ENCODE measurements at places on chromosomes 1 and 21. TPM values are rescaled to one million over a fixed set of nuclear protein-coding genes. Genes with fewer than 3 reads are reported as not detected.

HSD3B2 gene
- 0.83 TPM for total RNA-seq

RHBG gene
- 2.8 TPM for total RNA-seq

PADI3 gene
- not detected for total RNA-seq

PRAMEF12 gene
- not detected for total RNA-seq

RGS5 gene
- total RNA-seq = 10.1 TPM

PPT1 gene
- total RNA-seq = 14.0 TPM

SLC2A5 gene
- total RNA-seq = 0.35 TPM

ADCY10 gene
- total RNA-seq = 5.5 TPM

OR2T11 gene
- total RNA-seq = not detected

RBM15 gene
- 9.6 TPM for total RNA-seq

LCE2C gene
- not detected for total RNA-seq

LINGO4 gene
- 0.15 TPM for total RNA-seq

TMCC2 gene
- 0.33 TPM for total RNA-seq

TMEM82 gene
- total RNA-seq = 33.0 TPM

LENEP gene
- not detected for total RNA-seq

DMBX1 gene
- not detected for total RNA-seq

SHISA4 gene
- total RNA-seq = 4.4 TPM

FCER1G gene
- 13.4 TPM for total RNA-seq

B4GALT3 gene
- total RNA-seq = 9.1 TPM

BLACAT1 gene
- 0.08 TPM for total RNA-seq

CD1E gene
- total RNA-seq = not detected

ITLN2 gene
- total RNA-seq = not detected

S100A8 gene
- 23.7 TPM for total RNA-seq

SH2D1B gene
- total RNA-seq = 0.10 TPM

PLPPR5 gene
- not detected for total RNA-seq

FAM78B gene
- total RNA-seq = 2.0 TPM

TIE1 gene
- 8.5 TPM for total RNA-seq

DFFA gene
- total RNA-seq = 19.4 TPM

FCRLB gene
- 0.53 TPM for total RNA-seq

BCL2L15 gene
- 0.13 TPM for total RNA-seq

LMX1A gene
- not detected for total RNA-seq

TLCD4 gene
- total RNA-seq = 174 TPM

S100A9 gene
- 36.3 TPM for total RNA-seq

NTRK1 gene
- total RNA-seq = not detected

PPM1J gene
- total RNA-seq = 0.33 TPM

UMODL1 gene
- 0.18 TPM for total RNA-seq

LCE3D gene
- total RNA-seq = not detected

SLC44A3 gene
- 3.1 TPM for total RNA-seq

TMPRSS15 gene
- not detected for total RNA-seq

NSL1 gene
- total RNA-seq = 17.8 TPM

COQ8A gene
- total RNA-seq = 87.3 TPM

PAQR6 gene
- total RNA-seq = 3.3 TPM

TAL1 gene
- total RNA-seq = 1.9 TPM

FAM167B gene
- 4.2 TPM for total RNA-seq

ADAM30 gene
- total RNA-seq = not detected
